ENCODE measurements at places on chromosomes 1 and 21.

- DNase-seq: no peak
These were observed 67.6 kb downstream of the PLPP3 start for GRCh38 chr1:56511766-56512165.

DNA sequence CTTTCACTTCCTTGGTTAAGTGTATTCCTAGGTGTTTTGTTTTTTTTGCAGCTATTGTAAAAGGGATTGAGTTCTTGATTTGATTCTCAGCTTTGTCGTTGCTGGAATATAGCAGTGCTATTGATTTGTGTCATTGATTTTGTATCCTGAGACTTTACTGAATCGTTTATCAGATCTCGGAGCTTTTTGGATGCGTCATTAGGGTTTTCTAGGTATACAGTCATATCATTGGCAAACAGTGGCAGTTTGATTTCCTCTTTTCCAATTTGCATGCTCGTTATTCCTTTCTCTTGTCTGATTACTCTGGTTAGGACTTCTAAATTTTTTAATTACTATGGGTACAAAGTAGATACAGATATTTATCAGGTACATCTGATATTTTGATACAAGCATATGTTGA is 75.4 kb downstream of the SLC35A3 start:
- DNase-seq: no peak

DNA sequence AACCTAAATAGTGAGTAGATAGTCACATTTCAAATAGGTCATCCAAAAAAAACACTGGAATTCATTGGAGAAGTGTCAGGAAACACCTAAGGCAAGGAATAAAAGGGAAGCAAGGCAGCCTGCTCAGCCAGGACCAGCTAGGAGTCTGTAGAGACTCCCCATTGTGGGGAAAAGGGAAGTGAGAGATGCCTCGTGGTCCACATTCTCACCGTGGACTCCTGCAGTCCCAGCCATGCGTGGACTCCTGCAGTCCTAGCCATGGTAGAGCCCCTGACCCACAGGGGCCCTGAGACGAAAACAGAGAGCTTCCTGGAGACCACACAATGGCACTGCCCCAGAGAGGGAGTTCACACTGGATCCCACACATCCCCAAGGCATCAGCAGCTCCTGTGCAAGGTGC is 97.5 kb downstream of the LRIG2 start:
- no peak for DNase-seq

GRCh38 chr1:201042779-201043461 is 19.4 kb upstream of the KIF21B start:
- DNase-seq: peak; percentile 41

- DNase-seq: no peak
These were observed 16.4 kb downstream of the RPL5 start for GRCh38 chr1:92848201-92848600.

DNA sequence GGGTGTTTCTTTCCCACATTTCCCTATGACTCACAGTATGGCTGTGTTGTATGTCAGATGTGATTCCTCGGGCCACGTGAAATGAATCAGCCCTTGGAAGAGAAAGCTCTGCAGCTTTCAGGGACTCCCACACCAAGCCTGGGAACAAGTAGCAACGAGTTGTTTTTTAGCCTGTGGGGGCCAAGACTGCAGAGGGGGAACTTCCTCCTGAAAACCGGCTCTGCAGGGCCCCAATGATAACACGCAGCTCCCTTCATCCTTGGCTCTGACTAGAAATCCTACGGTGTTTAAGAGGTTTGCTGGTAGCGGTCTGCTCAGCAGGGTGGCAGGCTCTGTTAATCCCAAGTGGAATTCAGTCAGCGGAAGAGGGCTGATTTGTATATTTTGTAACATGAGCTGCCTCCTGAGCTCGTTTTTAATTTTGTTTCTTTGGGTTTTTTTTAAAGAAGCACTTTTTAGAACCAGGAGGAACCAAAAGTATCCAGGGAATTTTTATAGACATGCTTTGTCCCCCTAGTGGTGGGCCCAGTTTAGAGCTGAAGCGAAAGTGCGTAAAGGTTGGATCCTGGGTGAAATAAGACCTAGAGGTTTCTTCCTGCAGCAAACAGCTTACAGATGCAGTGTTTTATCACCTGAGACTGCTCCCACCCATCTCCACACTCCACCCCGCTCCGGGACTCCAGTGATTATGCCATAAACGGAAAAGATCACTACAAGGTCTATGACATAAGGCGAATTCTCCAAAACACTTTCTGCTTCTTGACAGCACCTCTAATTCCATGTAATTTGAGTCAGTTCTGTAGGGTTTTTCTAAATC is 48.8 kb downstream of the LAMC2 start:
- no peak for DNase-seq

DNA sequence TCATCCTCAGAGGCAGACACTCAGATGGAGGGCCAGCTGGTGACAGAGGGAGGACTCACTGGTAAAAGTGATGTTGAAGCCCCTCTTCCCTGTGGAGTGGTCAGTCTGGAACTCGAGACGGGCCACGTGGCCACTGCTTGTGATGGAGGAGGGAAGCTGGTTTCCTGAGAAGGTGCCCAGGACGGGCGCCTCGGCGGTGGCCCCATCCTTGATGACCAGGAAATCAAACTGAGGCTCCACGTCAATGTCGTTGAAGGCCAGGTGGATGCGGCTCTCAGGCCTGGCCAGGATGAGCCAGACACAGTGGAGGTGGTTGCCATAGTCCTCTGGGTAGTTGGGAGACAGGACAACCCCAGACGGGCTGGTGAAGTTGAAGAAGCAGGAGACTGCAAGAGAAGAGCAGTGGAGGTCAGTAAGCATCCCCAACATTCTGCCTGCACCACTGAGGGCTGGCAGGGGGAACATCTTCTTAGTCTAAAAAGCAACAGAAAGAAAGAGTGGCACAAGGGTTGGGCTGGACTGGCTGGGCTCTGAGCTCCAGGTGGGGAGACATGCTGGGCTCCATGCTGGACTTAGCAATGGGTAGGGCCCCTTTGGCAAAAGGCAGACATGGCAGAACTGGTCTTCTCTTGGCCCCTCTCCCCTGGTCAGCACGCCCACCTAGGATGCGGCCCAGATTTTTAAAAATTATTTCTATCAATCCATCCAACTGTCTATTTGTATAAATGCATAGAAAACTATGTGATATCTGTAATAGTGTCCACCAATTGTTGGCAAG is 120.5 kb upstream of the HMGB4 start:
- no peak for DNase-seq

DNA sequence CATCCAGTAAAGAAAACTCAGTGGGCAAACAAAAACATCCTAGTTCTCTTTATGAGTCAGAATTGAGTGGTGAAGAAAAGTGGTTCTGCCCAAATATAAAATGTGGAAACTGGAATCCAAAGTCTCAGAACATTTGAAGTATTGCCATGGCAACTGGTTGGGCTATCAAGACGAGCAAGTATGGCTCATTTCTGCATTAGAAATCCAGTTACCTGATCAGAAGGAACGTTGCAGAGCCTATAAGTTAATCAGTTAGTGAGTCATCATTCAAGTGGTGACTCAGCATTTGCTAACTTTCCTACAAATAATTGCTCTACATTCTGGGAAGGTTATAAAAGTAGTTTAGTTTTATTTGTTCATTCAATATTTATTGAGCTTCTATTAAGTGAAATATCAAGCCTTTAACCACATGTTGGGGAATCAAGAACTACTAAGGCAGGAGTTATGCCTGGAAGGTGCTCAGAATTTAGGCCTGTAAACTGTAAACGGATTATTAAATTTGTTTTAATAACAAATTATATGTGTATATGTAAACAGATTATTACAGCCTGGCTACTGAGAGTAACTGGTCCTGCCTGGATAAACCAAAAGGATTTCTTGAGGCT is 104.3 kb downstream of the PAPPA2 start:
- no peak for DNase-seq

- no peak for DNase-seq
These were observed 2.9 kb upstream of the MATN1 start for GRCh38 chr1:30726236-30726635.

- DNase-seq: no peak
These were observed 75.0 kb downstream of the RGL1 start for GRCh38 chr1:183879966-183880365.

DNA sequence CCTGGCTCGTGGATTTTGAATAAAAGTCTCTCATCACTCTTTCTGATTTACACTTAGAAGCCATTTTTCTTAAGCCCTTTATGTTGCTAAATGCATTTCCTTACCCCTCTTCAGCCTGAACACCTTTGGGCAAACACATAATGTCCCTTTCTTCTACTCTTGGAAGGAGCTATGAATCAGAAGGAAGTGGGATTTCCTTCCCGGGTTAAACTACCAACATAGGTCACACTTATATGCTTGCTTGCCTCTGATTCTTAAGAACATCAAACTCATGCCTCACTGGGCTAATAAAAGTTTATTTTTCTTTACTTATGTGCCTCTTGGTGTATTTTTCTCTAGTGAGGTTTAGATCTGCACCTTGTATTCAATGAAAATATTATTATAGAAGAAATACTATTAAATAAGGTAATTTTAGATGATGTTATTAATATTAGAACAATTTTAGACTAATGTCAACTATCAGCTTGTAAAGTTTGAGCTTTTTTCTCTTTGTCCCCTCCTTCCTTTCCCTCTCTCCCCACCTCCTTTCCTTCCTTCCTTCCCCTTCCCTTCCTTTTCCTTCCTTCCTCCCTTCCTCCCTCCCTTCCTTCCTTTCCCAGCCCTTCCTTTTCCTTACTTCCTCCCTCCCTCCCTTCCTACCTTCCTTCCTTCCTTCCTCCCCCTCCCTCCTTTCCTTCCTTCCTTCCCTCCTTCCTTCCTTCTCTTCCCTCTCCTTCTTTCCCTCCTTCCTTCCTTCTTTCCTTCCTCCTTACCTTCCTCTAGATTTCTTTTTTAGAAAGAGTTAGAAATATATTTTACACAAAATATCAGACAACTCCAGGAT is 66.5 kb upstream of the KCNJ6 start:
- no peak for DNase-seq

GRCh38 chr1:216500273-216500967 is 77.2 kb upstream of the USH2A start:
- no peak for DNase-seq

DNA sequence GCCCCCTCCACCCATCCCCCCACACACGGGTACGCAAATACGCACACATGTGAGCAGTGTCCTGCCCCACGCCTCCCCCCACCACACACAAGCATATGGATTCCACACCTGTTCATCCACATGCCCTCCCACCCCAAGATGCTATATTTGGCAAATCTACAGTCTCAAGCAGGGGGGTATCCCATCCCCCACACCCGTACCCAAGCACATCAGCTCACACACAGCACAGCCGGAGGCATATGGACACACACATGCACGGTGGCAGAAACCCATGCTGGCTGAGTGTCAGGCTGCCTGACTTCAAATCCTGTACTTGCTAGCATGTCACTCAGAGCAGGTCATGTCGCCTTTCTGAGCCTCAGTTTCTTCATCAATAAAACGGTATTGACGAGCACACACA is 10.6 kb downstream of the COL16A1 start:
- DNase-seq: no peak

GRCh38 chr1:194570476-194570875 is 1384.1 kb upstream of the B3GALT2 start:
- no peak for DNase-seq

GRCh38 chr1:204417074-204417997 is 5.7 kb upstream of the PPP1R15B start:
- peak; percentile 38 for DNase-seq

GRCh38 chr1:229328598-229329362 is 14.1 kb downstream of the CCSAP start:
- DNase-seq: no peak

- no peak for DNase-seq
These were observed 130.5 kb downstream of the DISC1 start for GRCh38 chr1:231757101-231757404.

GRCh38 chr1:156856282-156856785 is 2.6 kb downstream of the INSRR start:
- DNase-seq: no peak

GRCh38 chr1:244968471-244968871 is 104.1 kb upstream of the HNRNPU start:
- no peak for DNase-seq

GRCh38 chr1:8384088-8384487 is 66.2 kb downstream of the SLC45A1 start:
- no peak for DNase-seq

GRCh38 chr1:162159515-162159914 is 90.0 kb downstream of the NOS1AP start:
- no peak for DNase-seq

DNA sequence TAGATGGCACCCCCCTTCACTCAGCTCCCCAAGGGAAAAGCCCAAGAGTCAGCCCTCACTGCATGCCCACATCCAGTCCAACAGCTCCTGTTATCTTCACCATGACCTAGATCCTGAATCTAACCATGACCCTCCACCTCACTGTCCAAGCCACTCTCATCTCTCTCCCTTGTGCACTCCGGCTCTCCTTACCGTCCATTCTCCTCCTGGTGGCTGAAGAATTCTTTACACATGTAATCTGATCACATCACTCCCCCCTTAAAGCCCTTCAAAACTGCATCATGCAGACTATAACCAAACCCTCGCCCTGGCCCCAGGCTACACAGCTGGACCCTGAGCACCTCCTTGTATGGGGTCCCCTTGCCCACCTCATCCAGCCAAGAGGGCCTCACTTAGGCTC is 14.0 kb upstream of the PAQR7 start:
- no peak for DNase-seq
